ENCODE measurements at places on chromosomes 16 and 17.

DNA sequence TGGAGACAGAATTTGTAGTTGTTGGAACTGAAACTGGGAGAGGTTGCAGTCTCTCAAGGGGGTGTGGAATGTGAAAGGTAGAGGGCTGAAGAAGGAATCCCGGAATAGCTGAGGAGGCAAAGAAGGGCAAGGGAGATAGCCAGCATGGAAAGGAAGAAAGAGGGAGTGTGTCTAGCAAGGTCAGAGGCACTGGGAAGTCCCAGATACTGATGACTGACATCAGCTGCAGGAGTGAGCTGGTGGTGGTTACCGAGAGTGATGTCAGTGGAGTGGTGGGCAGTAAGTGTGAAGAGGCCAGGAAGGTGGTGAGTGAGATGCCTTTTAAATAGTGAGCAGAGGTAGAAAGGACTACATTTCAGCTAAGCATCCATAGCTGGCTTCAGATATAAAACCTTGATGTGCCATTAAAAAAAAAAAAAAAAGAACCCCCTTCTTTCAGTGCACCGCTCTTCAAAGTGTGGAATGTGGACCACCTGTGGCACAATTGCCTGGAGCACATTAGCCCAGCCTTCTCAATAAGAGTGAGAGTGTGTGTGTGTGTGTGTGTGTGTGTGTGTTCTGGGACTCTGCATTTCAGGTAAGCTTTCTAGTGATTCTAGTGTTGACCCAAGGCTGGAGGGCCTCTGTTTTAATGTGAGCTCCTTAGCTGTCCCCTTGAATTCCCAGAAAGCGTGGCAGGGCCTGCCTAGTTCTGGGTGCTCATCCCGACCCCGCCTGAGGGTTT, 8.5 kb downstream of the PRMT7 start:
- no peak for DNase-seq

DNA sequence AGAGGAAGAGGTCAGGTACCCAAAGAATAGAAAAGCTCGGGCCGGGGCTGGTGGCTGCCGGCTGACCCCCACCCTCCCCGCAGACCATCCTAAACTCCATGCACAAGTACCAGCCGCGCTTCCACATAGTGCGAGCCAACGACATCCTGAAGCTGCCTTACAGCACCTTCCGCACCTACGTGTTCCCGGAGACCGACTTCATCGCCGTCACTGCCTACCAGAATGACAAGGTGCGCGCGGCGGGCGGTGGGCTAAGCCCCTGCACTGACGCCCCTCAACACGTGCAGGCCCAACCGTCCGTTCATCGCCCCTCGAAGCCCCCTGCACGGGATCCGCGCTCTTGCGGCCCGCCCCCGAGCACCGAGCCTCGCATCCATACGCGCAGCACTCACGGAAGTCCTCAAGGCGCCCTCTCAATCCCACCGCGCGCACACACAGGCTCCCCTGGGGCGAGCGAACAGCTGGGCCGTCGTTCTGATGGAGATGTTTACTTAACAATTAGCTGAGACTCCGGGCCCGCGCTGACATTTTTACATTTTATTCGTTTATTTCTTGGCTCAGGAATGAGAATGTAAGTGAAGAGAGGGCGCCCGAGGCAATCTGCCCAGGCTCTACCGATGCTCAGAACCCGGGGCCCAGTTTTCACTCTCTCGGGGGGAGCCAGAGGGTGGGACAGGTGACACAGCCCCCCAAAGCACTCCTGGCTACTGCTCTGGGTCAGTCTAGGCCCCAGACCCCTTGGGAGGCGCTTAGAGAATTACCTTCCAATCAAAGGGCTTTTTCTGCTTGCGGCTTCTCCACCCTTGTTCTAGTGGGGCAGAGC, 3.5 kb downstream of the TBX2 start:
- DNase-seq, result peak; percentile 36

- peak; percentile 73 for DNase-seq
Measured at GRCh38 chr17:58112970-58113631, 29.9 kb downstream of the DYNLL2 start.

- peak; percentile 74 for DNase-seq
Measured at GRCh38 chr16:30786936-30787612, at the start of gene ZNF629. ZNF629 (minus strand) TSS chr16:30787205; CDS start chr16:30784482, 2,723 bp downstream.

DNA sequence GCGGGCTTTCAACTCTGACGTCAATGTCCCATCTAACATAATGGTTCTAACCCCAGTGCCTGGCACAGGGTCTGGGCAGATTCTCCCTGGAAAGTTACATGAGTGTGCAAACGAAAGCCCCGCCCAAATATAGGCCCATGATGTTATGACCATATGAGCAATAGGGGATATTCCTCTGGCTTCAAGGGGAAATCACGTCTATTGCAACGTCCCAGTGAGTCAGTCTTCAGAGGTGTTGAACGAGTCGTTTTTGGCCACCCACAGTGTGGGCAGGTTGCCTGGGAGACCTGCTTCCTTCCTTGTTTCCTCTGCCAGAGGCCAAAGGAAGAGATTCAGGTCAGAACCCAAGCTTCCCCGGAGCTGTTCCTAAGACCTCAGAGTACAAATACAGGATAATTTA, 30.3 kb downstream of the PIK3R5 start:
- DNase-seq, result no peak
